ENCODE measurements at places on chromosomes 2 and 18.

- DNase-seq, result no peak
Measured at GRCh38 chr2:206361407-206362045, 81.8 kb upstream of the ADAM23 start.

- peak; percentile 59 for DNase-seq
Measured at GRCh38 chr2:200306931-200307723, 634 bp downstream of the SPATS2L start.

- DNase-seq, result no peak
Measured at GRCh38 chr2:126715111-126715510, 59.2 kb downstream of the GYPC start.

DNA sequence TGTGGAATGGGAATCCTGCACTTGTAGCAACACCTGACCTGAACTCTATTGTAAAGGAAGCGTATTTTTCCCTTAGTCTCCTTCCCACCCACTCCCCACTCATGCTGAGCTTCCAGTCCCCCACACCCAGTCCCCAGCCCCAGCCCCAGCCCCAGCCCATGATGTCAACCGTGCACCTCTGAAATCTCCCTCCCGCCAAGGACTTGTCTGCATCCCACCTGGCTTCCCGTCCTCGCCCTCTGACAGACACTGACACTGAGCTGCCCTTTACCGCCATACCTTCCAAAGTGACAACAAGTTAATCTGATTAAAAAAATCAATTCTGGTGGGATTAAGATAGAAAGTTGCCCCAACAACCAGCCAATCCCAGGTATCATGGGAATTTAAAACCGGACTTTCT is 213.6 kb upstream of the CELF4 start:
- no peak for DNase-seq

DNA sequence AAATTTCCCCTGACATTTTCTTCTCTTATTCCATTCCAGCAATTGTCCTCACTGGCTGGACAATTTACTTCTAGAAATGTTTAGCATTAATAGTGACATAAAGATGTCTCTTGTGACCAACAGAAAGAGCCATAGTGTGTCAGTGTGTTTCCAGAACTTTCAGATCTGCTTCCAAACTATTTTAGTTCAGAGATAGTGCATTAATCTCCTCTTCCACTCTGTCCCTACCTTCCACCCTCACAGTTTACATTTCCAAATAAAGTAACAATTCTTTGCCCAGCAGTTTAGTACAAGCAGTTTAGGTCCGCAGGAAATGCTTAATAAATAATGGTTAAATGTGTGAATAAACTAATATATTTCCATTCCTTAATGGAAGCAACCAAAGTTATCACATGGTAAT is 24.5 kb upstream of the RAPGEF4 start:
- no peak for DNase-seq

DNA sequence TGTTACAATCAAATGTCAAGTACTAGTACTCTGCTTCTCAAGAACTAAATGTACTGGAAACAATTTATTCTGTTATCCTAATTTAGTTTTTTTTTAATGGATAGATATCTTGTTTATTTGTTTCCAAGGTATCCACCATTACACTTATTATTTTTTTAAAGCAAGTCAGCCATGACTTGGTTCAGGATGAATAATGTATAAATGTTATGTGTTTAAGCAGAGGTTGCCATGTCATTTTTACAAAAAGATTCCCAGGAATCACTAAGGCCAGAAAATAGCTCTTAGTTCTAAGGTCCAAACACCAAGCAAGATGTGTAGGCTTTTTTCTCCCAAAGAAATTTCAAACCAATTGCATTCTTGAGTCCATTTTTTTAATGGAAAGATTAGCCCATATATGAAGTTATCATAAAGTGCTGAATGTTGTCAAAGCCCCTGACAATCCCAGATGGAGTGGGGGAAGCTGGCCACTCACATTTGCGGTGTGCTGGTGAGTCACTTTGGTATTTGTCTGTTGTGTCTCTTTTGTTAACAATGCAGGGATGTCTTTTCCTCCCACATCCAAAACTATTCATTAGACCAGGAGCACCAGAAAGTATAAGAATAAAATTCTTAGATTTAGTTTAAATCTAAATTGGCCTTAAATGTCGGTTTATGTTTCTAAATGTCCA is 158.9 kb downstream of the COL6A3 start:
- DNase-seq, result peak; percentile 33

GRCh38 chr2:31192851-31193392 is 24.4 kb downstream of the CAPN14 start:
- DNase-seq, result no peak

DNA sequence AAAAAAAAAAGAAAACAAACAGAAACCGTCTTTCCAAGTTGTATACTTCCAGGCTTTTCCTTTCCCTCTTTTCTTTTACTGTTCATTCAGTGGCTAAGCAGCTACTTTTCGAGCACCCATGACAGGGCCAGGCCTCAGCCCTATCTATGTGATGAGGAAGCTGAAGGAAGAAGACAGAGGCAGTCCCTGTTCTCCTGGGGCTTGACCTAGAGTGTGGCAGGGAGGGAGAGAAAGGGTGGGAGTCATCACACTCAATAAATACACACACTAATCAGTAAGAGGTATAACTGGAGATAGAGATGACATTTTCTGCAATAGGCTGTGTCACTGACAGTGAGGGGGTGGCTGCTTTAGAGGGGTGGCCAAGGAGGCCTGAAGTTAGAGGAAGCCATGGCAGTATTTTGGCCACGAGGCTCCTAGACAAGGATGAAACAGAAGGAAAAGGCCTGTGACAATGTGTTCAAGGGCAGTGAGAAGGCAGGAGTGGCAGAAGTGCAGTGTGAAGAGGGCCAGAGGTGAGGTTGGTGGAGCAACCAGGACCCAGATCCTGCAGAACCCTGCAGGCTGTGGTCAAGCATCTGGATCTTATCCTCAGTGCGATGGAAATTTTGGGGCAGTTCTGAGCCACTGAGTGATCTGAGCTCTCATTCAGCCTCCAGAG is 131.8 kb upstream of the TTC39C start:
- DNase-seq, result no peak

- DNase-seq, result peak; percentile 62
Measured at GRCh38 chr2:95314964-95315611, 17.9 kb downstream of the KCNIP3 start.

DNA sequence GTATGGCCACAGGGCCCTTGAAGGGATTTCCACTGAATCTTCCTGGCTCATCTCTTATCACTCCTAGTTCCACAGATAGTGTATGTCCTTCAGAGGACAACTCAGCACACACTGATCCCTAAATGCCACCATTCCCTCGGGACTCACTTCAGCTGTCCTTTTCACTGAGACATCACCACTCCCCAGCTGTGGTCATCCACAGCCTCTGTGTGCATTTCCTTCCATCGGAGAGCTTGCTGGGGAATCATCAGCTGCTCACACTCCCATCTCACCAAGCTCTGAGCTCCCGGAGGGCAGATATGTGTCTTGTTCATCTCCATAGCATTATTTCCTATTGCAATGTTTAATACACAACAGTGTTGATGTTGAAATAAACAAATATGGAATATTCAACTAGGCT is 759.5 kb downstream of the RNF144A start:
- no peak for DNase-seq

GRCh38 chr2:10863837-10864236 is 47.9 kb upstream of the KCNF1 start:
- DNase-seq, result no peak

DNA sequence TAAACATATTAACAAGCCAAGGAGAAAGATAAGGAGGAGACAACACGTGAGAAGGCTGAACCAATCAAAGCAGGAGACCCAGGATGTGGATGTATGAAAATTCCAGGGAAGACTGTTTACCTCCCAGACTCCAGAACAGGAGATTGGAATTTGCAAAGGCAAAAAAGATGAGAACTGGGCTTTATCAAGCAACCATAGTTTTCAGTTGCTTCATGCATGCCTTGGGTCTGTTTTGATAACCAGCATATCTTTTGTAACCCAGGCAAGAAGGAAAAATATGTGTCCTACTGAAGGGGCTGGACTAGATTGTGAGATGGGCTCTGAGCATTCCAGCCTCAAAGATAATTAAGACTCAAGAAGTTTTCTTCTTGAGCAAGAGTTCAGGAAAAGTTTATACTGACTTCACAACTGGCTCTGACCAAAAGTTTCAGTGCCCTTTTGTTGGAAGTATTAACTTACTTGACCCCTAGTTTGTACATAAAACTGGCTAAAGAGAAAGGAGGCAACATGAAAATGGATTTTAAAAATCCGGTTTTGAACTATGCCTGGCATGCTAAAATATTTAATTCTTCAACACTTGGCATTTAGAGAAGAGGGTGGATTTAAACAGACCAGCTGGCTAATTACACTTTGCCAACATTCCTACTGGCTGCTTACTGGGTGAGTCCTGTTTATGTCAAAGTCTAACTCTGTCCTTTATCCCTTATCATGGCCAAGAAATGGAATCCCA is 79.3 kb upstream of the CD28 start:
- no peak for DNase-seq

- DNase-seq, result no peak
Measured at GRCh38 chr2:12081481-12082210, 335.2 kb downstream of the LPIN1 start.

DNA sequence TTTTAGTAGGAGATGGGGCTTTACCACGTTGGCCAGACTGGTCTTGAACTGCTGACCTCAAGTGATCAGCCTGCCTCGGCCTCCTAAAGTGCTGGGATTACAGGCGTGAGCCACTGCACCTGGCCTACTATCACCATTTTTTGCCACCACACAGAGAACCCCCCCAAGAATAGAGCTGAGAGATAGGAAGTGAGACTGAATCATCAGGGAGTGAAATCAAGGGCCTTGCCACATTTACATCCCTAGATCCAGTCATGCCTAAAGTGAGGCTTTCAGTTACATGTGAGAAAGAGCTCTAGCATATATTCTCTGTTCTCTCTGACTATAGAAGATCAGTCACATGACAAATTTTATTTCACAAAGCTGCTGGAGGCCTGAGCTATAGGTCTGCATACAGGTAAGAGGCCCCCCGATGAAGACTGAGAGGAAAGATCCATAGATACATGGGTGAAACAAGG is 28.0 kb upstream of the KCMF1 start:
- no peak for DNase-seq

DNA sequence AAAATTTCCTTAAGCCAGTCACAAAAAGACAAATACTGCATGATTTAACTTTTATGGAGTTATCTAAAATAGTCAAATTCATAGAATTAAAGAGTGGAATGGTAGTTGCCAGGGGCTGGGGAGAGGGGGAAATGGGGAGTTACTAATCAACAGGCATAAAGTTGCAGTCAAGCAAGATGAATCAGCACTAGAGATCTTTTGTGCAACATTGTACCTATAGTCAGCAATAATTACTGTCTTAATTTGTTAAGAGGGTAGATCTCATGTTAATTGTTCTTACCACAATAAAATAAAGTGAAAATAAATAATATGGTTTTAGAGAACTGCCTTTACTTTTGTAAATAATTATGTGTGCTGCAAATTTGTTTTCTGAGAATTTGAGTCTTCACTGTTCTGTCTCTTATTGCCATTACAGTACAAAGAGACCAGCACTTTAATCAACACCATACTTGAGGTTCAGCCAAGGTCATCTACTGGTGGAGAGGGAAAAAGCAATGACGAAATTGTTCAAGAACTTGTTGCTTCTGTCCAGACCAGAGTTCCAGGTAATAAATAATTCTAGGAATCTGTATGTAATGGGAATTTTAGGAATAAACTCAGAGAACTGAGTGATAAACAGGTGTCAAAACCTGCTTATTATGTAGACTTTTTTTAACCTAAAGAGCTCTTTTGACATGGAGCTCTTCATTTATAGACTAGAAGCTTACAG is 75.5 kb downstream of the TRABD2A start:
- DNase-seq, result no peak

DNA sequence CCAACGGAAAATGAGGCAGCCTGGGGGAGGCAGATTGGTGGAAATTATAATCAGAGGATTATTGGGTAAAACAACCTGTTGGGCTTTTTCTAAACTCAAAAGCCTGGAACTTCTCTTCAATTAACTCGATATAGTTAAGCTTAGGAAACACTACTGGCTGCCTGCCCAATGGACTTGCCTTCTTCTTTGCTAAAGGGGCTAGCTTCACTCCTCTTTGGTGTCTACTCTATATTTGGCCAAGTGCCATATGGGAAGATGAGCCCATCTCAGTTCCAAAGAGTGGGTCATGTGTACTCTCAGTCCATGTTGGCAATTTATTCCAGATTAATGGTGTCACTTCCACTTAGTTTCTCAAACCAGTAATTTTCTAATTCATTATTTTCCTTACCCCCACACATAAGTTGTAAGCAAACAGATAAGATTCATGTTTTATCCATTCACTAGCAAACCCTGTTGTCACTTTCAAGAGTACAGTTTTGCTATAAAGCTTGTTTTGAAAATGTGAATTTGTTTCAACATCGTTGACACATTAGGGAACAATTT is 34.3 kb downstream of the DARS1 start:
- no peak for DNase-seq

DNA sequence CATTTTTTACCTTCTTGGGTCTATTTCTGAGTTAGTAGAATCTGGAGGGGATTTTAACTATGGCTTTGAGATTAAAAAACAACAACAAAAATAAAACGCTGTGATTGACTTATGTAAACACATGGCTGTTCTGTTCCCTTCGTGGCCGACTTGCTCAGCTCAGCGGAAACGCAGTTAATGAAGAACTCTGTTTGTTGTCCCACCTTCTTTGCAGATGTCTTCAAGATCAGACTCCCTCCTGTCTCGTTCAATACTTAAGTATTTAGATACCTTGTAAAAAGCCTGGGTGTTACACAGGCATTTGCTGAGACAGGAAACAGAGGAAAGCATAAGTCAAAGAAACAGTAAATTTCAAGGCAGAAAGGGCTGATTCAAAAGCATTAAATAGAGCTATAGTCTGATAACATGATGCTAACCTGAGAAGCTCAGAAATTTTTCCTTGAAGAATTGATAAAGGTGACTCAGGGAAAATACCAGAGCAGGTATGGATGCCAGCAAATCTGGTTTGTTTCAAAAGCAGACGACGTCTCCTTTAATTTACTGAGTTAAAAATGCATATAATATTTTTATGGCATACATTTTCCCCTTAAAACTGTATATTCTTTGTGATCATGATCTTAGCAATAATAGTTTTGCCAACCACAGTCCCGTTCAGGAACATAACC is 21.7 kb upstream of the POLI start:
- no peak for DNase-seq

DNA sequence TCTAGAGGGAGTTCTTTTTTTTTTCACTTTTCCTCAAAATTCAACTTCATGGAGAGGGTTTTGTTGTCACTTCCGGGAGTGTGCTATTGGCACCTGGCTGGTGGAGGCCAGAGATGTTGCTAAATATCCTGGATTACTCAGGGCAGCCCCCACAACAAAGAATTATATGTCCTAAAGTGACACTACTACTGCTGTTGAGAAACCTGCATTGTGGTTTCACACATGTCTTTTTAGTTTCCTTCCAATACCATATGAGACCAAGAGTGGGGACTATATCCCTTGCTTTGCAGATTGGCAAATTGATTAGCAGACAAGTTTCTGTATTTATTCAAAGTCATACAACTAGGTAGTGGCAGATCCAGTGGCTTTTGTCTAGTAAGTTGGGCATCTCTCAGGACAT is 826.8 kb downstream of the TRIB2 start:
- DNase-seq, result no peak

DNA sequence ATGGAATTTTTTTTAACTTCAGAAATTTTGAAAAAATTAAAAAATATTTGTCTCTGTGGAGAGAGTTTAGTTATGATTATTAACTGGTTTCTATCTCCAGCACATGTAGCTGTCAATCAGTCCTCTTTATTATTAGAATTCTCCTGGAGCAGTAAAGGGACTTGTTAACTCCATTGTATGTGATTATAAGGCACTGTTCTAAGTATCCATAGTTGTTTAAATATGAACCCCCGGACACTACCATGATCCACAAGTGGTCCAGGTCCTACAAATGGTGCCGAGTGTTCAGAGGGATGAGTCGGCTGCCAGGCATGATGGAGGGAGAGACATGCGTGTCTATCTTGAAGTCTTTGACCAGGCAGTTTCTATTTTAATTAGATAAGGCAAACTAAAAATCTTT is 492 bp downstream of the CHRNA1 start:
- no peak for DNase-seq

All from SW480 (cell line).